ENCODE measurements at places on chromosomes 1 and 21.

DNA sequence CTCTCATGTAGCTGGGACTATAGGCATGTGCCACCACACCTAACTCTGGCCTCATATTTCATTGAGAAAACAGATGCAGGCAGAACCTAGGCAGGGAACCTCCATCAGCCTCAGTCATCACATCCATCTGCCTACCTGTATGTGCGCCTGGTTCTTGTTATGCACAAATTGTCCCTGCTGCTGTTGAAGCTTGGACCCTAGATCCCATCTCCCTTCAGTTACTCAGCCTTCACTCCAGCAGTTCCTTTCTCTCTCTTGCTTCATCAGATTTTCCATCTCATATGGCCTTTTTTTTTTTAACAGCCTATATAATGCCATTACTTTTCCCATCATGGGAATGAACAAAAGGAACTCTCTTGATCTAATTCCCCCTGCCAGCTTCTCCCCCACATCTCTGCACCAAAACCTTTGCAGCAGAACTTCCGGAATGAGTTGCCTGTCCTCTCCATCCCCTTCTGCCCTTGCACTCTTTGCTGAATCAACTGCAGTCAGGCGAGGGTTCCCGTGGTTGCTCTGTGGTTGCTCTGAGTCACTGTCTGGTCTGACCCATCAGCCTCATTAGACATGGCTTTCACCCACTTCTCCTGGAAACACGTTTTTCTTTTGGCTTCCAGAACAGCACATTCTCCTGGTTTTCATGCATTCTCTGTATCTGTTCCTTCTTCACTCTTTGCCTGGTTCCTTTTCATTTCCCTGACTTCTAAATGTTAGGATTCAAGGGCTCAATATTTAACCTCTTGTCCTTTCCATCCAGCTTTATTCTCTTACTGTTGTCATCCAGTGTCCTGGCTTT lies 41.5 kb downstream of the UBE4B start:
- peak; percentile 90 for DNase-seq

- peak; percentile 11 for DNase-seq
These were observed 1048.1 kb downstream of the BRINP3 start for GRCh38 chr1:189429610-189430009.

DNA sequence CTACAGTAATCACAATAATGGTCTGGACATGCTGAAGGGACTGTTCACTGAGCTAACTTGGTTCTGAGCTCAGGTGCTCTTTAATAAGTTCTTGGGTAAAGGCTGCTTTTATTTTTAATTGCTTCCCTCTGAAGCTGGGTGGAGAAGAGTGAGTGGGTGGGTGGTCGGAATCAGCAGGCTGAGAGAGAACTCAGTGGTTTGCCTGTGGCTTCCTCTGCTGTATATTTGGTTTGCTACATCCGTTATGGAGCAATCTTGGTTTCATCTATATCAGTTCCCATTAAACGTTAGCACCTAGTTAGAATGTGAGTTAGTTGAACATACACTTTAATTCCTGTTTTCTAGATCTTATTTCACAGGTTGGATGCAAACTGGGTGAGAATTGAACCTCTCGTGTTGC lies 23.3 kb downstream of the CNIH4 start:
- DNase-seq = no peak

- DNase-seq = peak; percentile 5
These were observed 857.9 kb downstream of the BRINP3 start for GRCh38 chr1:189619682-189620332.

DNA sequence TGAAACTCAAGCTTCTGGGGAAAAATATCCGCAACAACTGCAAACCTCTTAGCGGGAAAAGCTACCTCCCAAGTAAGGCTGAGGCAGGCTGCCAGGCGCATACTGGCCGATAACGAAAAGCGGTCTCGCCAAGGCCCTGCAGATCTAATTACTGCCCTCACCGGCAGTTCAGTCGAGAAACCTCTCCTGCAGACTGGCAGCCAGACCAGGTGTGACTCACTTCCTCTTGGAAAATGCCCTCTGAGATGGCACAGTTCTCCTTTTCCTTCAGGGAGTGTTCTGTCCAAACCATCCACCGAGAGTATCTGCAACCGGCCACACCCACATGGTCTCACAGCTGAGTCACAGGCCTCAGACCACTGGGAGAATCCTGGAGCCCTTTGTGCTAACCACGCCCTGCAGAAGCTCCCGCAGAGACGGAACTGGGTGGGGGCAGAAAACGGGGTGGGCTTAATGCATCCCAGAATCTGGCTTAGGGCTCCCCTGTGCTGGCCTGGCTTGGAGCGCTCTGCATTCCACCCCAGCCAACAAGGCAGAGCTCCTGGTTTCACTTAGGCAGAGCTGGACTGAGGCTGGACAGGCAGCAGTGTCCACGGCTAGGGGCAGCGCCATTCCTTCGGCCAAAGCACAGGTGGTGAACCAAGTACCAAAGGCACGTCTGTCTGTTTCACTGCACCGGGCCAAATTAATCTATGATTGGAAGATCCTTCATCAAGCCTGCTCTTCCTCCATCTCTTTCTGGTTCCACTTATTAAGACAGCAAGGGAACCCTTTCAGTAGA lies 1.2 kb downstream of the S100A10 start:
- peak; percentile 75 for DNase-seq

DNA sequence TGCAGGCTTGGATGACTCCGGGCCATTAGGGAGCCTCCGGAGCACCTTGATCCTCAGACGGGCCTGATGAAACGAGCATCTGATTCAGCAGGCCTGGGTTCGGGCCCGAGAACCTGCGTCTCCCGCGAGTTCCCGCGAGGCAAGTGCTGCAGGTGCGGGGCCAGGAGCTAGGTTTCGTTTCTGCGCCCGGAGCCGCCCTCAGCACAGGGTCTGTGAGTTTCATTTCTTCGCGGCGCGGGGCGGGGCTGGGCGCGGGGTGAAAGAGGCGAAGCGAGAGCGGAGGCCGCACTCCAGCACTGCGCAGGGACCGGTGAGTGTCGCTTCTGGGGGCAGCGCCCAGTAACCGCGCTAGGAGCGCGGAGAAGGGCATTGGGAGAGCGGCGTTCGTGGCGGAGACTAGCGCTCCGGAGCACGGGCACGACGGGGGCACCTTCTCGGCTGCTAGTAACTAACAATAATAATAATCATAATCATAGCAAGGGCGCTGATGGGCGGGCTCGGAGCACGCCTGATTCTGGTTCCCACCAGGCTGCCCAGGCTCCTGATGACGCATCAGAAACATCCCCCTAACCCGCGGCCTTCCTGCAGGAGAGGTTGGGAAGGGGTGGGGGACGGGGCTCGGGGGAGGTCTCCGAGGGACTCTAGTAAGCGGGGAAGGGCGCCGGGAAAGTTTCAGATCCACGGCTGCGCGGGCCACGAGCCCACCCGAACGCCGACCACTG lies at the start of gene MX1:
MX1 (plus strand) TSS at position 286 of the 722 bp plus-strand sequence. CDS start 5,832 bp downstream, outside the sequence.
- peak; percentile 57 for DNase-seq

GRCh38 chr1:51636764-51637522 lies 20.1 kb downstream of the OSBPL9 start:
- DNase-seq = no peak

DNA sequence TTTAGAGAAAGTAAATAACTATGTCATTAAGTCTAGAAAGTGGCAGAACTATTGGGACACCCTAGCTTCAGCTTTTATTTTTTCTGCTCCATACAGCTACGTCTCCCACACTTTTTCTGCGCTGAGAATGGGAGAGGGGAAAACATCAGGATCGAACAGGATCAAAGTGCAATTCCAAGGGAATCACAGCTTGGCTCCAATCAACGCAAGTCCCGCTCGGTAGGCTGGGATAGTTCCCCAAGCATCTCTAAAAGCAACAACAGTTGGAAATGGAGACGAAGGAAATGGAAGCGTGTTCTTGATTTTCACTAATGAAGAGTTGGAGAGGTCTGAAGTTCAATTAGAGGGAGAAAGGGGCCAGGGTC lies 536 bp downstream of the HMGCL start:
- no peak for DNase-seq

DNA sequence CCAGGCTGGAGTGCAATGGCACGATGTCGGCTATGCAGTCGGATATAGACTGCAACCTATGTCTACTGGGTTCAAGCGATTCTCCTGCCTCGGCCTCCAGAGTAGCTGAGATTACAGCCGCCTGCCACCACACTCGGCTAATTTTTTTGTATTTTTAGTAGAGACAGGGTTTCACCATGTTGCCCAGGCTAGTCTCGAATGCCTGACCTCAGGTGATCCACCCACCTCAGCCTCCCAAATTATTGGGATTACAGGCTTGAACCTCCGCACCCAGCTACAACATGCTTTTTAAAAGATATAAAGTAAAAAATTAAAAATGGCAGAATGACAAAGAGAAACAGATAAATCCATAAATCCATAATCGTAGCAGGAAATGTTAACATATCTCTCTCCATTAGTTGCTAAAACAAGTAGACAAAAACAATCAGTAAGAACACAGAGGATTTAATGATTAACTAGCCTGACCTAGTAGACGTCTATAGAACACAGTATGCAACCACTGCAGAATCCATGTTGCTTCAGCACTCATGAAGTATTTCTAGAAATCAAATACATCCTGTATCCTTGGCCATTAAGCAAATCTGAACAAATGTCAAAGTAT lies 59.9 kb upstream of the SPOCD1 start:
- DNase-seq = no peak

- no peak for DNase-seq
These were observed 21.6 kb downstream of the METTL13 start for GRCh38 chr1:171803045-171803444.

DNA sequence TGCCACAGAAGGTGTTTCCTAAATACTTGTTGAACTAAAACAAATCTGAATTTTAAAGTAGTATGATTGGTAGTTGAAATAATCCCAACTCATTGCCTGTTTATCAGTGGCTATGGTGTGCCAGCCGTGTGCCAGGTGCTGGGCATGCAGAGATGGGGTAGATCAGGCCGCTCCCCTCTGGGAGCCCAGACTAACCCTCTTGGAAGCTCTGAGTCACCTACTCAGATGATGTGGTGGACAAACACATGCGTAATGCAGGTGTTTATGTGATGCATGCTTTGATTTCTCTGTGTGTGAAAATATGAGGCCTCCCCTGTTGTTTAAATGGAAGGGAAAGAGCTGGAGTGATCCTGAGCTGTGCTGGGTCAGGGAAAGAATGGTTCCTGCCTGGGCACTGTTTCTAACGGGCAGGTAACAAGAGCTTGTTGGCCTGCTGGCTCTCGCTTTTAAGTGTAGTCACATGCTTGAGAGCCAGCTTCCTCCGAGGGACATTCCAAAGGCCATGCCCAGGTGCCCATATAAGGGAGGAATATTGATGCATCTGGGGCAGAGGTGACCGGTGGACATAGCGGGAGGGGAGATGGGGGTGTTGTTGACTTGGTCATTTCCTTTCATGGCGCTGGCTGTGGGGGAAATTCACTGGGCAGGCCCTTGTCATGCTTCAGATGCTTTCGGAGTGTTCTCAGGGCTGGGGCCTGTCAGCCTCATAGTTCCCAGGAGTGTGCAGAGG lies 10.2 kb downstream of the MFN2 start:
- no peak for DNase-seq

DNA sequence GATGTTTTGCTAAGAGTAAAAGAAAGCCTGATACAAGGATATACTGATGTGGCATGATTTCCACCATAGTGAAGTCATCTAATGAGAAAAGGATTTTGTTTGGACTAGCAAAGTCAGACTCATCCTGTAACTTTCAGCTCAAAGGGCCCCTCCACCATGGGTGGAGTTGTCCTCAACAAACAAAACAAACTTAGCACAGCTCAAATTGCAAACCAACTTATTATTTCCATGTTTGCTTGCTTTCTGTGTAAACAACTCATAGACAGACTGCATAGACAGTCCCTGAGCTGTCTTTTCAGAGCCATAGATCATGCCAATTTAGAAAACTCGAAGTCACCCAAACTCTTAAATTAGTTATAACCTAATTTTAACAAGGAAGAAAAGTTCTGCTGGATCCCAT lies 69.4 kb upstream of the VAV3 start:
- no peak for DNase-seq

- no peak for DNase-seq
These were observed 458.0 kb downstream of the USP25 start for GRCh38 chr21:16187603-16188301.

DNA sequence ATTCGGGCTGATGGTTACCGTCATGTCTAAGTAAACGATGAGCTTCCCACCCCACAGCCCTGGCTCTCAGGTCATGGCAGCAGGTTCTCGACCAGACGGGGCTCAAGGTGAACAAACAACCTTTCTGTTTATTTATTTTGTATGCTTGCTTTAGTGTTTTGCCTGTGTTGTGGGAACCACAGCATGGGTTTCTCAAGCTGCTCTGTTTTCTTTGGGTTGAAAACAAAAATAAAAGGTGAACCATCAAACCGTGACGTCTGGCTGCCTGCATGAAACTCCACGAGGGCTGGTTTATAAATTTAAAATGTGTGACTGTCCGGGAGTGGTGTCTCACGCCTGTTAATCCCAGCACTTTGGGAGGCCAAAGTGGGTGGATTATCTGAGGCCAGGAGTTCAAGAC lies 28.0 kb downstream of the TMEM51 start:
- DNase-seq = no peak

DNA sequence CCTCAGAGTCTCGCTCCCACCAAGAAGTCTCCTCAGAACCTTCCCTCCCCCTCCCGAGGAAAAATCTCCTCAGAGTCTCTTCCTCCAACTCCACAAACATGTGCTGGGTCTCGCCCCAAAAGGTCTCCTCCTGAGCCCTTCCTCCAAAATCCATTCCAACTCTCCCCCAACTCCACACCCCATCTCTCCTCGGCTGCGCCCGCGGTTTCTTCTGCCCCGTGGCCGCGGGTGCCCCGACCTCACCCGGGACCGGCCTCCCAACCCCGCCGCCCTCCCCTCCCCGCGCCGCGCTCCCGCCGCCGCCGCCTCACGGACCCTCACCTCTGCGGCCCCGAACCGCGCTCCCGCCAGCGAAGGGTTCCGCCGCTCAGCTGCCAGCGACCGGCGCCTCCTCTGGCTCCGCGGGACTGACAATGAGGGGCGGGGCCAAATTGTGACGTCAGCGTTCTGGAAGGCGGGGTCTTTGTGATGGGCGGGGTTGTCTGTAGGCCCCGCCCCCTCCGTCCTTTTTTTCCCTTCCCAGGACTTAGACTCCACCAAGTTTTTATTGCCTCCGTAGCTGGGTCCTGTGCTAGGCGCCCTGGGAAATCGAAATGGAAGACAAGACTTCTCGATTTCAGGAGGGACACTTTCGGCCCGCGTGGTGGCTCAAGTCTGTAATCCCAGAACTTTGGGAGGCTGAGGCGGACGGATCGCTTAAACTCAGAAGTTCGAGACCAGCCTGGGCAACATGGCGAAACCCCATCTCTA lies at the start of gene LUZP1:
LUZP1 (minus strand) TSS at position 412 of the 750 bp plus-strand sequence.
- peak; percentile 94 for DNase-seq

DNA sequence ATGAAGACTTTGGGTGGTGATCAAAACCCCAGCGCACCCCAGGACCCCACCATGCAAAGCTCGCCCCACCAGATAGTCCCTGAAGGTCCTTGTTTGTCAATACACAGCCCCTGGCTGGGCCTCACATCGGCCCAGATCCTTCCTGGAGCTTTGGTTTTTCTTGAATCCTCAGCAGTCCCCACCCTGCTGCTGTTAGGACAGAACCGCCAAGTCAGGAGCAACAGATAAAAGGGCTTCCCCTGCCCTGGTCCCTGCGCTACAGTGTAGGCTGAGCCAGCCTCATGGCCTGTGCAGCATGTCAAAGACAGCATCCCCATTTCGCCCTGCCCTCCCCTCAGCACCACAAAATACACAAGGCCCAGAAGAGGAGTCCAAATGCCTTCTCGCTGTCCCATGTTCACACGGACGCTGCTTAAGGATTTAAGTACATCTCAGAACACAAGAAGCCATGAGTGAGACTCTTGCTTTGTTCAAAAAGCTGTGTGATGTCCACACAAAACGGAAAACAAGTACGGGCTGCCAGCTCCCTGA lies 65.7 kb downstream of the PSMG1 start:
- no peak for DNase-seq

Data from AG08396 (cell line).